Activated naive CD4-positive, alpha-beta T cell treated with anti-CD3 and anti-CD28 coated beads, Interleukin-2, amount 10 ng/mL, durations not matched to agents 7 days and 5 days (primary cell): ENCODE measurements at places on chromosomes 5 and 9.

- DNase-seq = no peak
Observed at GRCh38 chr9:134339183-134339806, 13.0 kb downstream of the RXRA start.

DNA sequence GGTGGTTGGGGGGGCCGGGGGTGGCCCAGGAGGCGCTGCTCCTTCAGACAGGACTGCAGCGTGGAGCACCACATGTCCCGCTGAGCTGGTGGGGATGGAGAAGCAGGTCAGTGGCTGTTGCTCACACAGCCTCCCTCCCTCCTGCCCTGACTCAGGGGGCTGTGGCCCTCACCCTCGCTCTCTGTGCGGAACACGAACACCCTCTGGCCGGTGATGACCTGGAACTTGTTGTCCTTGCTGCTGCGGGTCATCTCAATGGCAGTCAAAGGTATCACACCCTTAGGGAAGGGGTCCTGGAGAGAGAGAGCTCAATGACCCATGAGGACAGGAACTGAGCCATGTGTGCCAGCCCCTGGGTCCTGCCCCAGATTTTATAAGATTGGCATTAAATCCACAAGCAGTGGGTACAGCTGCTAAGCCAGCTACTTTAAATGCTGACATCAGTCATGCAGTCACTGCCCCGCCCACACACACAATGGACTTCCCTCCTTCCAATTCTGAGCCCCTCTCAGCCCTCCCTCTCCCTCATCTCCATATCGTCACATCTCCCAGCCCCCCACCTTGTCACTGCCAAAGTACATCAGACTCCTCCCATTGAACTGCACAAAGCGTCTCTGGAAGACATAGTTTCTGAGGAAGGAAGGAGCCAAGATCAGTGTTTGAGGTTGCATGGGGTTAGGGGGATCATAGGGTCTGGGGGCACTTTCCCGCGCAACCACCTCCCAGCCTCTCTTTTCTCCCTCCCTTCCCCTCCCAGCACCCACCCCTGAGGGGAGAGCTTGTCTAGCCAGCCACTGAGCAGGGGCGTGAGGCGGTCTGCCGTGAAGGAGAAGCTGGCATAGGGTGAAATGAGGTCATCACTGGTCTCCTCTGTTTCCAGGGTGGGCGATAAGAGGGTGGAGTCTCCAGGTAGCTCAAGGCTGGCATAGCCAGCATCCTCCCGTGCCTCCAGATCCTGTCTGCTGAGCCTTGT is 8.9 kb downstream of the ARAP3 start:
- DNase-seq = no peak

DNA sequence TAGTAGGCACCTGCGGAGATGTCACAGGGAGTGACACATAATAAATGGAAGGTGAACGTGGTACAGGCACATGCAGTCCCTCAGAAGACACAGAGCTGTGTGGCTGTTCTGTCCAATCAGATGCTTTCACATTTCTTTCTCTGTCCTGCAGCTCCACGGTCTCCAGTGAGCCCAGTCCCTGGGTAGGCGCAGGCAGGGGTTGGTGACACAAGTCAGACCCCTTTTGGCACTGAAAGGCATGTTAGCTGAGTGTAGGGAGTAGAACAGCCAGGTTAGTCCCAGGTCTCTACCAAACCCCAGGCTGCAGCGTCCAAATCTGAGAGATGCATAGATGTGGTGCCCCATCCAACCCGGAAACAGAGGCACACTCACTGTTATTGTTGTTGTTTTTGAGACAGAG is 2.8 kb downstream of the SLC31A2 start:
- no peak for DNase-seq

DNA sequence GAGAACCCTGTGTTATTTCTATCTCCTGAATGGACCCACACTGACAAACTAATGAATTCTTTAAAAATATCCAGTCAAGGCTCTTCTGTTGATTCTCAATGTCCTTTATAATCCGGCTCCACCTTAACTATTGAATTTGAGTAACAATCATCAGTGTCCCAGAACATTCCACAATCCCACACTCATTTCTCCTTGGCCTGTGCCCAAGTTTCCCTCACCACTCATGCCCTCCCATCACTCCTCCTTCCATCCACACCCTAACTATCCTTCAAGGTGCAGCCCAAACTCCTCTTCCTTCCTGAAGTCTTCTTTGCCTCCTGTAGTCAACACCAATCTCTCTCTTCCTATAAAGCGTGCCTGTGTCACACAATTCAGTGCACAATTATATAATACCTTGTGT is 106.1 kb downstream of the NUDT12 start:
- DNase-seq = no peak

DNA sequence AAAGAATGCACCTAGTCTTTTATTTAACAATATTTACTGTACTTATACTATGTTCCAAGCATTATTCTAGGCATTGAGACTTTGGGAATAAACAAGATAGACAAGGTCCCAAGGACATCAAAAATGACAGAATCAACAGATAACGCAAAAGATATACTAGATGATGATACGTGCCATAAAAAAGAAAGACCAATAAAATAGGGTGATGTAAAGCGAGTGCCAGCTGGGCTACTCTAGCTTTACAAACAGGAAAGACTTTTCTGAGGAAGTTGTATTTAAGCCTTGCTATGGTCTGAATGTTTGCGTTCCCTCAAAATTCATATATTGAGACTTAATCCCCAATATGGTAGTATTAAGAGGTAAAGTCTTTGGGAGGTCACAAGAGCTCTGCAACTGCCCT is 310.2 kb upstream of the RGMB start:
- DNase-seq = no peak

DNA sequence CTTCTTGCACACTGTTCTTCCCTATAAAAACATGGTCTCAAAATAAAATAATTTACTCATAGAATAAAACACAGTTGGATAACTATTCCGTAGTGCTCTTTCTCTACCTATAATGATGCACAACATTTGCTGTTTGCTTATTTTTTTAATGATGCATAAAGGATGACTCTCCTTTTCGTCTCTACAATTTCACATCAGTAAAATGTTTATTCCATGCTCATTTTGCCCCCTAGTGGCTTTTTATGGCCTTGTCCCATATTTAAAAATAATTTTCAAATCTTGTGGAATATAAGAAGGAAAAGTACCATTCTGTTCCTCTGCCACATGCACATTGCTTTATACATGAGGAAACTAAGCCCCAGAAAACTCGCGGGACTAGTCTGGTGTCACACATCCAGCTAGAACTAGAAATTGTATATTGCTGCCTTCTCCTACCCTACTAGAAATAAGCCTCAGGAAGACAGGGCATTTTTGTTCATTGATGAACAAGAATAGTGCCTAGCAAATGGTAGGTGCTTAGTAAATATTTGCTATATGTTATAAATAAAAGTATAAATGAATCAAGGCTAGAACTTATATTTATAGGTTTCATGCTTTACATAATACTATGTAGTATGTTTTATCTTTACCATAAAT is 12.7 kb downstream of the KCTD16 start:
- DNase-seq = no peak

- no peak for DNase-seq
Observed at GRCh38 chr9:20286969-20287368, 335.3 kb downstream of the MLLT3 start.

DNA sequence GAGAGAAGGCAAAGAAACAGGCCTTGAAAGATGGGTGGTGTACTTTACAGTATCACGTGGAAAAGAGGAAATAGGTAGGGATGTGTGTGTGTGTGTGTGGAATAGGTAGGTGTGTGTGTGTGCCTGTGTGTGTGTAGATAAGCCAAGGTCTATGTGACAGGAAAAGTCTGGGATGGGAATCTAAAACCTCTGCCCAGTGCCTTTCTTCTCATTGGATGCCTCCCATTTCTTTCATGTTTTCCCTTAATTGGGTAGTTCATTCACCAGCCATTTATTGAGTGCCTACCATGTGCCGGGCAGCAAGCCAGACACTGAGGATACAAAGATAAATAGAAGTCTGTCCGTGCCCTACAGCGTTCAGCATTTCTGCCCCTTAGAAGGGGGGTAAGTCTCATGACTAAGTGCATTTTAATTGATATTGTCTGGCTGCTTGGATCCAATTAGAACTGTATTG is 1.0 kb downstream of the URM1 start:
- DNase-seq = no peak

GRCh38 chr5:1042626-1043025 is 34.0 kb downstream of the NKD2 start:
- DNase-seq = no peak

- DNase-seq = no peak
Observed at GRCh38 chr9:72464857-72465592, 56.4 kb upstream of the TMC1 start.
